ENCODE measurements at places on chromosomes 6 and 20.

- no peak for DNase-seq
These were observed 1.4 kb upstream of the PM20D2 start for GRCh38 chr6:89144354-89144906.

DNA sequence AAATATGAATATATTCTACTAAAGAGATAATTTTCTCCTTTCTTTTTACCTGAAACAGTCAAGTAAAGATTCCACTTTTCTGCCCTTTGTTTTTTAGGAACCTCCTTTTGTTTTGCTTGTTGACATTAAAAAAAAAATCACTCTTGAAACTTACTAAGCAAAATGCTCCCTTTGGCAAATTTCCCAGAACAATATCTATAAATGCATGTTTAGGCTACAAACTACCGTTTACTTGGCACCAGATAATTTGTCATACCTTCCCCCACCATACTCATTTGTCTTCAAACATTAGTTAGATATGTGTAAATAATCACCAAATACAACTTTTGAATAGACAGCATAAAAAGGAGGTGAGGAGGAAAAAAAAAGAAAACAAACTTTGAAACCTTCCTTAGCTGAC is 604.7 kb downstream of the RFPL4B start:
- DNase-seq: peak; percentile 48

GRCh38 chr6:159180001-159180400 is 10.8 kb downstream of the FNDC1 start:
- DNase-seq: no peak

GRCh38 chr20:47907031-47907675 is 121.9 kb upstream of the SULF2 start:
- no peak for DNase-seq

GRCh38 chr6:7115543-7116231 is 7.9 kb downstream of the RREB1 start:
- DNase-seq: no peak

- no peak for DNase-seq
These were observed 761.1 kb upstream of the MMS22L start for GRCh38 chr6:98044151-98044561.

DNA sequence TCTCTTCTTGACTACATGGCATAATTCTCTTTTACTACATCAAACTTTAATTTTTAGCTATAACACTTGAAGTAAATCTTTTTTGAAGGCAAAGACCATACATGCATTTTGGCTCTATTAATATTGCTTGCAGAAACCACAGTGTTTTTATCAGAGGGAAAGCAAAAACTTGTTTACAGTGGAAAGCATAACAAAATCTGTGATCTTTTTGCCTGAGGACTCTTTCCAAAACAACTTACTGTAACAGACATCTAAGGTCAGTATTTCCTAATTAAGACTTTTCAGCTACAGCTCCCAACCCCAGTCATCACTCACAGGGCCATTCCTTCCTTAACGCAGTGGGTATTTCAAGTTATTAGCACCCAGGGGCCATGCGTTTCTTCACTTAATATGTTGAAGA is 274.7 kb downstream of the CDKAL1 start:
- DNase-seq: no peak

GRCh38 chr6:37814374-37814773 is 5.2 kb upstream of the ZFAND3 start:
- no peak for DNase-seq

All from NCI-H1417 treated with DMSO at 0.1 percent for 48 hours (cell line).